ENCODE measurements at places on chromosomes 13 and 19.
A peak's percentile ranks its signal among the peaks of the same experiment; 100 is the strongest.

DNA sequence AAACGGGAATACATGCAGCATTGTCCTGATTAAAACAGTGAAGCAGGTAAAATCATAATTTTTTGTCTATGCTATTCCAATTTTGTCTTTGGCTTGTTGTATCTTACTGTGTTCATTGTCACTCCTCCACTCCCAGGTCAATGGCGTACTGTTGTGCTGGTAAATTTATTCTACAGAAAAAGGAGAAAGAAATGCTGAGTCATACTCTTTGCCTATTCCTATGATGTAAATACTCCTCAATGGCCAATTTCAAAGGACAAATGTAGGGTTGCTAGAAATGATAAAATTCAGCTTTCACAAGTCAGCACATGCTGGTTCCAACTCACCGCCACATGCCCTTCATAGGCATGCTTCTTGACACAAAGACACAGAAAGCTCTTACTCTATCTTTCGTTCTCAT is 694.4 kb upstream of the PCDH20 start:
- DNase-seq: no peak

- DNase-seq: no peak
Observed at GRCh38 chr19:18290302-18291018, 9.0 kb upstream of the JUND start.

GRCh38 chr13:21079221-21079620 is 17.8 kb upstream of the LATS2 start:
- peak; percentile 26 for DNase-seq

DNA sequence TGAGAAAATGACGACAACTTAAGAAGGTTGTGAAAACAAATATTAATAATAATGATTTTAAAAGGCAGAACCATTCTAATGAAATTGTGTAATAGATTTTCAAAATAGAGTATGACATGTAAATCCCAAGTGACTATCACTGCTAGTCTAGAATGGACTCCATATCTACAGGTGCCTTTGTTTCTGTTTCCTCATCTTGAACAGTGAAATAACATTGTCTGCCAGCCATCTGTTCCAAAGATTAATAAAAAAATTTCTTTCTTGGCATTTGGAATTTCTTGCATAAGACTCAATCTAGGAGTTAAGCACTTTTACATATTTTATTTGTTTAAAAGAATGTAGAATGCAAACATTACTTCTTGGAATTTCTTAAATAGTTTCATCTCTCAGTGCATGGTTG is 520.1 kb upstream of the ARGLU1 start:
- DNase-seq: no peak

- peak; percentile 65 for DNase-seq
Observed at GRCh38 chr19:55703790-55704215, 28.8 kb downstream of the EPN1 start.

DNA sequence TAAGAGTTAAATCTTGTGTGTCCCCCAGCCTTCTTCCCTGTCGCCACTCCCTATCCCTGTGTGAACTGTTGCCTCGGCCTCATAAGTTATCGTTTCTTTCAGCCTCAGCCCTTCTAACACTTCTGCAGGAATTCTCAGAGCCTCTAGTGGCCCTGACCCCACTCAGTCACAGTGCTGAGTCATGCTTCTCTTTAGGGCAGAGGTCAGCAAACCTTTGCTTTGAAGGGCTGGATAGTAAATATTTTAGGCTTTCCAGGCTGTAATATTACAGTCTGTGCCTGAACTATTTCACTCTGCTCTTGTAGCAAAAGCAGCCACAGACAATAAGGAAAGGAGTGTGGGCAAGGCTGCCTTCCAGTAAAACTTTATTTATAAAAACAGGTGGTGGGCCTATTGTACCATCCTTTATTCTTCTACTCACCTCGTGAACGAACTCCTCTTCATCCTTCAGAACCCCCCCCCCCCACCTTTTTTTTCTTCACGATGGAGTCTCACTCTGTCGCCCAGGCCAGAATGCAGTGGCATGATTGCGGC is 22.1 kb downstream of the MYO9B start:
- no peak for DNase-seq

GRCh38 chr13:114043421-114044053 is 69.7 kb upstream of the C13orf46 start:
- DNase-seq: no peak

- no peak for DNase-seq
Observed at GRCh38 chr19:17503240-17503639, 8.2 kb upstream of the PGLS start.

GRCh38 chr13:113835461-113836270 is 28.2 kb downstream of the GAS6 start:
- peak; percentile 64 for DNase-seq

All from eye (tissue), 1 donor.